ENCODE measurements at places on chromosomes 3 and 15.

DNA sequence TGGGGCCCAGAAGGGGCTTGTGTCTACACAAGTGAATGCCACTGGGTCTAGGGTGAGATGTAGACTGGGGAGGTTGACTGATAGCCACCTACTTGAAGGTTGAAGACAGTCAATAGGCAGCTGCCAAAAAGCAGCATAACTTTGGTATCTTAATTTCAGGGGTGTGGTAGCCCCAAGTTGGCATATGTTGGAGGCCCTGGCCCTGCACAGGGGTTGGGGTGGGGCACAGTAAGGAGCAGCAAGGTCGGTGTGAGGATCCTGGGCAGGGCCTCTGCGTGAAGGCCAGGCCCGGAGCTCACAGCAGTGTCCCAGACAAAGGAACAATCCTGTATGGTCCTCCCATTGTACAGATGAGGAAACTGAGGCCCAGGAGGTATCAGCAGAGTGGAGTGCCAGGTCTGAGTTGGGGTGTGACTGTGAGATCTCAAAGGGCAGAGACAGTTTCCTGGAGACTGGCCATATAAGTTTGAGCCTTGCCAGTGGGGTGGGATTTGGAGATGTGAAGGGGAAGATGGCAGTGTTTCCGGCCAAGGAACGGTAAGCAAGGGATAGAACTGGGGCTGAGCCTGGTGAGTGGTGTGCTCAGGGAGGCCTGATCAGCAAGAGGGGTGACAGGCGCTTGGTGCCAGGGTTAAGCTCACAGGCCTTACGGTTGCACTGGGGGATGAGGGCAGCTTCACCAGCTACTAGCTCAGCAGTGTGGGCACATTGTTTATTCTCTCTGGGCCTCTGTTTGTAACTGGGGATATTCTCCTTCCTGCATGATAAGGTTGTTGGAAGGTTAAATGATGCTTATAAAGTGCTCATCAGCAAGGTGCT is 1.7 kb downstream of the KLHL40 start:
- DNase-seq = no peak

GRCh38 chr3:108133858-108134554 is 43.2 kb upstream of the CD47 start:
- no peak for DNase-seq

DNA sequence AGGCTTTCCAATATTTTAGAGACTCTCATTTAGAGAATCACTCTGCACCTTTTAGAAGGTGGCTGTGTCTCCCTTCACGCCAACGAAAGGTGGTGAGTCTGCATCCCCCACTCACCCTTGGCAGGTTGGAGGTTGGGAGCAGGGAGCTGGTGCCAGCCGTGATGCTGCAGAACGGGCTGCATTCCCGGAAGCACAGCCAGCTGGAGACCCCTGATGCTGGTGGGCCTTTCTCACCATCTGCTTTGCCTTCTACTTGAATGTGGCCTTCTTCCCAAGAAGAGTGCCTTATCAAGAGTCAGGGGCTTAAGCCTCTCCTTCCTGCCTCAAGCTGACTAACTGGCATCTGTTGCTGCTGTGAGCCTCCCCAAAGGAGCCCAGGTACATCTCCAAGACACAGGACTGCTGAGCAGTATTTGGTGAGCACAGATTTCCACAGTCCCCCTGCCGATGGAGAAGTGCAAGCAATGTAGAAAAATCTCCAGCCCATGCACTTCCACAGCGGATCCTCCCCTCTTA is 17.7 kb upstream of the HEG1 start:
- no peak for DNase-seq

DNA sequence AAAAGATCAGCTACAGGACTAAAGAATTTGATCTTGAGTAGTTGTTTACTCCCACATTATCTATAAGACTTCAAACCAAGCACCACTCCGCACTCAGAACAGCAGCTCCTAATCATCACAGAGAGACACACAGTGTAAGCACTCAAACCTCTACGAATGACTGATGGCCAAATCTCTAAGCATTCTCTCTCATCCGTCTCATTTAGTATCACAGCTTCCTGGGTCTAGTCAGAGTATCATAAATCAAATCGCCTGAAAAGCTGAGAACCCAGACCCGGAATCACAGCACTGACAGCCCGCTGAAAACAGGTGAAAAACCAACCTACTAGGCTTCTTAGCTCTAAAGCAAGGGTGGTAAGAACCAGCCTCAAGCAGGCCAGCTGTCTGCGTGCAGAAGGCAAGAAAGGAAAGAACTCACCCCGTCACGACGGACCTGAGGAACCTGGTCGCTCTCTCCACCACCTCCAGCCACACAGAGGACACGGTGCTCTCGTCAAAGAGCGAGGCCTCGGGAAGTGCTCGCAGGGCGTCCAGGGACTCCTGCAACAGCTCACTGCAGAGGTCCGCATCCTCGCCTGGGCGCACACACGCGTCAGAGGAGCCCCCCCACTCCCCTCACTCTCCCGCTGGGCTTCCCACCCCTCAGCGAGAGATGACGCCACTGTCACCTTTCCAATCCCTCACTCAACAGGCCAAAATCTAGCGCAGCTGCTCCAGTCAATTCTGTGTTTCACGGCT is 47.9 kb downstream of the HERC2 start:
- no peak for DNase-seq

GRCh38 chr3:150307311-150308036 is 100.6 kb upstream of the TSC22D2 start:
- DNase-seq = no peak

GRCh38 chr3:94512876-94513275 is 450.0 kb downstream of the NSUN3 start:
- no peak for DNase-seq

- DNase-seq = no peak
These were observed 25.2 kb downstream of the GASK1A start for GRCh38 chr3:43004282-43004681.

DNA sequence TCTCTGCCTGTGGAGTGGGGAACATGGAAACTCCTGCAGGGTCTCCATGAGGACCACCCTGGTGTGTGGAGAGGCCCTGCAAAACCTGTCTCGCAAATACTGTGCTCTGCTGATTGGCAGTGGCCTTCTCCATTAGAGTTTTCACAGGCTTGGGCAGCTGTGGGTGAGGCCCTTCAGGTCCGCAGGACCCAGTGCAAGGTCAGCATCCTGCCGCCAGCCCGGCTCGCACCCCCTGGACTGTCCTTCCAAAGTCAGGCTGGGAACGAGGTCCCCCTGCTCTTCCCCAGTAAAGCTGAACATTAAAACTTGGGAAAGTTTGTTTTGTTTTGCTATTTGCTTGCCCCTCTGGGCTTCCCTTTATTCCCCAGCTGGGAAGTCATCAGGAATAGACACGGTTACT is 85.0 kb upstream of the PLXNA1 start:
- no peak for DNase-seq

GRCh38 chr3:48546203-48546829 is 10.3 kb downstream of the PFKFB4 start:
- DNase-seq = no peak

- DNase-seq = no peak
These were observed 87.0 kb downstream of the CFAP44 start for GRCh38 chr3:113354307-113354706.

GRCh38 chr3:57164217-57164656 is 916 bp downstream of the IL17RD start:
- DNase-seq = no peak

DNA sequence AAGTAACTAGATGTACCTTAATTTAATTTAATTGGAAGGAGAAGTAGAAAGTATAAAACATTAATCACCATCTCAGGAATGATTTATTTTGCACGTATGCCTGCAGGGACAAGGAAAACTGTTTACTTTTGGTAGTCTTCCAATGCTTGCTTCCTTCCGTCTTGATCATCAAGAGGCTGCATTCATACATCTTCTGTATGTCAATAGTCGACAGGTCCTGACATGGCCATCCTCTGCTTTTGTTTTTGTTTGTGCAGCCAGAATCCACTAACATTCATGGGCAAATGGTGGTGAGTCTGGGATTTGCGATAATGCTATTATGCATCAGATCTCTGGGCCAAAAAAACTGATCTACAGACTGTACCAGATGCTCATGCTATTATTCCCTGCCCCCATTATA is 56.6 kb upstream of the ZPLD1 start:
- no peak for DNase-seq

- peak; percentile 15 for DNase-seq
These were observed 49.2 kb downstream of the PHC3 start for GRCh38 chr3:170132335-170132734.

DNA sequence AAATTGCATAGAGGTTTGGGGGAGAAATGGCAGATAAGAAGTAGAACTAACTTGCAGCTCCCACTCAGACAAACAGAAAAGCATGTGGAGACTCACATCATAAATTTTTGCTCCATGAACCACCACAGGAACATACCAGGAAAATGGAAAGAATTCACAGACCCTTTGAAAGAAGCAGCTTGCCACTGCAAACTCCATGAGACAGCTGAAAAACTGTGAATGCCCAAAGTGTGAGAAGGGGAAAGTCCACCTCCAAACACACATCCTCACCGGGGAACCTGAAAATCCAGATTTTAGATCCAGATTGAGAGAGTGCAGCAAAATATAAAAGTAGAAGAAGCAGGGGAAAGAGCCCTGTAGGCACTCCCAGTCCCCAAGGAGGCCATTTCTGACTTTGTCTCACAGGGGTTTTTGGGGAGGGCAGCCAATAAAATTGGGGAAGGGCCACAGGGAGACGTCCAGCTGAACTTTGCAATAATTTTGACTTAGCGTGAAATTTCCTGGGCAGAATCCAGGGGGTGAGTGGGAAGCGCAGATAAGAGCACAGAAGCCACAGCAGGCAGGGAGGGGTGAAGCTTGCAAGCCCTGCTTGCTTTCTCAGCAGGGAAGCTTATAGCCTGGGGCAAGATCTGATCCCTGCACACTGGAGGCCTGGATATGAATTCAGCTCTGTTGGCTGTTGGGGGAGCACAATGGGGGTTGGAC is 183.4 kb upstream of the UBE2E2 start:
- DNase-seq = no peak

DNA sequence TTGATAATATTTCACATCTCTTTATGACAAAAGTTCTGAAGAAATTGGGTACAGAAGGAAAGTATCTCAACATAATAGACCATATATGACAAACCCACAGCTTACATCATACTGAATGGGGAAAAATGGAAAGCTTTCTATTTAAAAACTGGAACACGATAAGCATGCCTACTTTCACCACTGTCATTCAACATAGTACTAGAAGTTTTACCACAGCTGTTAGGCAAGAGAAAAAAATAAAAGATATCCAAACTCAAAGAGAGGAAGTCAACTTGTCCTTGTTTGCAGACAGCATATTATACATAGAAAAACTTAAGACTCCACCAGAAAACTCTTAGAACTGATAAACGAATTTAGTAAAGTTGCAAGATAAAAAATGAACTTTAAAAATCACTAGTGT is 40.3 kb downstream of the COPS2 start:
- no peak for DNase-seq

- no peak for DNase-seq
These were observed 36.7 kb downstream of the TIPARP start for GRCh38 chr3:156711113-156711512.

GRCh38 chr3:52471371-52472238 is 16.2 kb downstream of the NISCH start:
- no peak for DNase-seq

- no peak for DNase-seq
These were observed 218.6 kb downstream of the SNRPN start for GRCh38 chr15:25173241-25174028.

- DNase-seq = no peak
These were observed 2.8 kb downstream of the MAP4 start for GRCh38 chr3:48013288-48013980.

GRCh38 chr15:47466357-47466756 is 250.9 kb upstream of the SEMA6D start:
- DNase-seq = no peak

- no peak for DNase-seq
These were observed 3.3 kb downstream of the CRYGS start for GRCh38 chr3:186540835-186541226.

- DNase-seq = no peak
These were observed 279.6 kb upstream of the WNT5A start for GRCh38 chr3:55766753-55767152.

GRCh38 chr3:33093847-33094246 is 3.1 kb downstream of the GLB1 start:
- no peak for DNase-seq

GRCh38 chr15:29815000-29815710 is 7.1 kb downstream of the TJP1 start:
- no peak for DNase-seq

GRCh38 chr3:45950686-45951600 is 7.7 kb downstream of the CXCR6 start:
- no peak for DNase-seq

GRCh38 chr3:186035277-186035676 is 73.6 kb downstream of the ETV5 start:
- peak; percentile 35 for DNase-seq

GRCh38 chr15:78708713-78709260 is 67.8 kb upstream of the CHRNB4 start:
- DNase-seq = no peak

DNA sequence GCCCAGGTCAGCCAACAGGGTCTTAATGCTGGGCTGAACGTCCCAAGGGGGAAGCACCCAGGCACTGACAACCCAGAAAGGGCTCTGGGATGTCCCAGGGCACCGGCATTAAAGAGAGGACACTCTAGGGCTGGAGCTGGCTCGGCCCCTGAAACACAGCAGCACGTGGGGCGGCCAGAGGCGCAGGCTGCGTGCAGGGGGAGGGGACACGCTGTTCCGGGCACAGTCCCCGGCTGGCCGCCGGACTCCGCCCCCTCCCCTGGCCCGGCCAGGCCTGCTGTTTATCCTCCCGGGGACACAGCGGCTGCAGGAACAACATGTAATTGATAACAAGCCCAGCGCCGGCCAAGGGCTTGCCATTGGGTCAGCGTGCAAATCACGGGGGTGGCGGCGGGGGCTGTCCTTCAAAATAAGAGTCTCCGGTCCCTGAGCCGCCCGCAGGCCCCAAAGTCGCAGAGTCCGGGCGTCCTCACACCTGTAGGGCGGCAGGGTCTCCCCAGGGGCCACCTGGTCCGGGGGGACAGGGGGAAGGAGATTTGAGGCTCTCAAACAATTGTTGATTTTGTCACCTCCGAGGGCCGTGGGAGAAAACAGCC is 1.3 kb downstream of the KLF15 start:
- no peak for DNase-seq

GRCh38 chr3:13407475-13407874 is 12.6 kb downstream of the NUP210 start:
- no peak for DNase-seq

- no peak for DNase-seq
These were observed 293.5 kb downstream of the SOX2 start for GRCh38 chr3:182005219-182005618.

DNA sequence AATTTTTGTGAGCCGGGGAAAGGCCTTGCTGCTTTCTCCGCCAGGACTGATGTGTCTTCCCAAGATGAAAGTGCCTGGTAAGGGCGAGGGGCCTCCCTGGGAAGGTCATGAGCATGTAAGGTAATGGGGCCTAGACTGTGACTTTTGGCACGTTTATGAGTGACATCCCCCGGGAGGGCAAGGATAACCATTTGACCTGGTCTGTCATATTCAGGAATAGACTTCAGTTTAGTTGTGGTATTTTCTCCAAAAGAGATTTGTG is 631 bp upstream of the CNBP start:
- no peak for DNase-seq

DNA sequence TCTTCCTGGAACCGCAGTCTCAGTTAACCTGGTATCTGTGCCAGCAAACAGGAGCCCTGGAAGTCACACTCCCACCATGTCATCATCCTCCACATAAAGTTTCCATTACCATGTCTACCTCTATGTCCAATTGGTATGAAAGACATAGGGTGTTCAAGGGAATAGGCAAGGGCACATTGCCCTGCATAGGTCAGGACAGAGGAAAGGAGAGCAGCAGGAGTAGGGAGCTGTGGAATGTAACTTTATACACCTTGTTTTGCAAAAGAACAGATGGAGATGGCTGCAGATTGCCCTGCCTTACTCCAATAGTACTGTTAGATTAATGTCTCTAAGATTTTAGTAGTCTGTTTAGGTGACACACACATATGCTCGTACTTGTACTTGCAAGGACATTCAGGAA is 1056.4 kb downstream of the NTRK3 start:
- no peak for DNase-seq

Measured in SIG-M5 (cell line).